ENCODE measurements at places on chromosomes 7 and 10.

GRCh38 chr7:78326189-78326588, 527.6 kb downstream of the PHTF2 start:
- no peak for DNase-seq

GRCh38 chr7:126790763-126791162, 462.0 kb downstream of the GRM8 start:
- DNase-seq = no peak

DNA sequence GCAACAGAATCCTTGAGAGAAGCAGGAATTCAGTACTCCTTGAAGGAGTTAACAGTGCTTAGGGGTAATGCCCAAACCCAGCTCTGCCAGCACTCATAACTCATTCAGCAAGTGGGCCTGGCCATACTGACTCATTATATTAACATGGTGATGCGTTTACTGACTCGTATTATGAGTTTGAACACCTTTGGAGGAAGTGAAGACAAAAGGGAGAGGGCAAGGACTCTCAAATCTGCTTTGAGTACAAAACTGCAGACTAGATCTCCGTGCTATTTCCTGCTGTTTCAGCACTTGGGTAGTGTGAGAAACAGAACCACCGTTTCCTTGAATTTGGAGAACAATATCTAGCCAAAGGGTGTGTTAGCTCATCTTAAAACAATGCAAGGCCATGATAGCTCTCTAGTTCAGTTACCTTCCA, 30.8 kb downstream of the SLC16A9 start:
- DNase-seq = no peak

DNA sequence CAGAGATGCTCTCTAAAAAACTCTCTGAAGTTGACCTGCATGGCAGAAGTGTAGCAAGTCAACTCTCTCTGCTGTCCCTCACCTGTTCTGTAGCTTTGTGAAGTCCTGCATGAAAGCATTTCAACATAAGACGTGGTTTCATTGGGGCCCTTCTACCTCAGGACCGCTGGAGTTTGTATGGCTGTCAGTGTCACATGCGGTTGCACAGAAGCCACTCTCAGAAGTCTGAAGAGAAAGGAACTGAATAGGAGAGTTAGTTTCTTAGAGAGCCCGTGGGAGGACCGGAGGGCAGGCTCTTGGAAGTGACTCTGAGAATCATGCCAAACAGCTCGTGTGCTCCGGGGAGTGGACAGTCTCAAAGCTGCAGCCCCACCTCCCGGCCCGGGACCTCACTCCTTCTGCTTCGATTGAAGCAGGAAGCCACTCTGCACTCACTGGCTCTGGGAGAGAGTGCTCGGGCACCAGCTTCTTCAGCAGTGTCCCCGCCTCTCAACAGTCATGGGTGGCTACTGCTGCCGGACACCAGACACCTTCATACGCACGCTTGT, 486.7 kb downstream of the SDK1 start:
- DNase-seq = no peak

DNA sequence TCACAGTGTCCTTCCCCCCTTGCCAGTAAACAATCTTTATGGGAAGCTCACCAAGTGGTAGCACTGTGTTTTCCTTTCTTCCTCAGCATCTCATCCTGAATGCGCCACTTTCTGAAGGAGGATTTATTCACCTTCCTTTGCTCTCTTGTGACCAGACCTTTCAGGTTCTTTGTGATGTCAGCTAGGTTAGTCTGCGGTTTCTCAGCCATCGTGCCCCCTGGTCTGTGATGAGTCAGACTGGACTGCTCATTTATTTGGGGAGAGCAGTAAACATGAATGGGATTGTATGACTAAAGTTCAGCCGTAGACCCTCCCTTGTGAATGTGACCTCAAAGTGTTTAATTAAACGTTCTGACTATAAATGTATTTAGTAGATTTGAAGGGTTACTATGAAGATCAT, 235.1 kb upstream of the CELF2 start:
- DNase-seq = no peak

GRCh38 chr10:24720096-24720495, 3.6 kb downstream of the ARHGAP21 start:
- DNase-seq = no peak

- no peak for DNase-seq
These were observed 71.4 kb downstream of the SEC61G start for GRCh38 chr7:54687462-54688212.

GRCh38 chr7:20862554-20862953, 75.9 kb upstream of the SP8 start:
- DNase-seq = no peak

- no peak for DNase-seq
These were observed 103.2 kb upstream of the PPIF start for GRCh38 chr10:79244068-79244442.

- no peak for DNase-seq
These were observed 24.8 kb downstream of the CCSER2 start for GRCh38 chr10:84353052-84353803.

GRCh38 chr7:70353330-70353945, 755.2 kb downstream of the AUTS2 start:
- DNase-seq = no peak

DNA sequence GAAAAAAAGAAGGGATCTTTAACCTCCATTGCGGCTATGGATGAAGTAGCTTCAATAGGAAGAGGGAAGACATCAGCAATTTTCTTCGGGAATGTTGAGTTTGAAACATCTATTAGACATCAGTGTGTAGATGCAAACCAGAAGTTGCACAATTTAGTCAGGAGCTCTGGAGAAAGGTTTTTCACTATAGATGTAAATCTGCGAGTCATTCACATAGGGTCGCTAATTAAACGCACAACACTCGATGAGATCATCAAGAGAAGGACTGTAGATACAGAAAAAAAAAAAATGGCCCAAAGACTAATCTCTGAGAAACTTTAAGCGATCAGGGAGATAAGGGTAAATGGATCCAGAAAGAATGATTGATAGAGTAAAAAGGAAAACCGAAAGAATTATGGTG, 61.7 kb upstream of the TES start:
- no peak for DNase-seq

DNA sequence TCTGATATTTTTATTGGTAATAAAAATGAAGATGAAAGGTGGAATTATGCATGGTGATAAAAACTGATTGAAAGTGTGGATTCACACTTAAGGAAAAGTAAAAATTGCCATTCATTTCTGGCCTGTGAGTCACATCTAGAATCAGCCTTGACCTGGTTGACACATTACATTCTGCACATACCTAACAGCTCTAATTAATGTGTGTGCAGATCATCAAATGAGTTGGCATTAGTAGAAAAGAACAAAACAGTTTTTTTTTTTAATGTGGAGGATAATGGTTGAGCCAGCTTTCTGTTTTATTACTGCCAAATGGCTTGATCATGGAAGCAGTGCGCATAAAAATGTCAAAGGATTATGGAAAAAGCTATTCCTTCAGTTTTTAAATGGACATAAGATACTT, 142.6 kb upstream of the TMEM196 start:
- DNase-seq = no peak

DNA sequence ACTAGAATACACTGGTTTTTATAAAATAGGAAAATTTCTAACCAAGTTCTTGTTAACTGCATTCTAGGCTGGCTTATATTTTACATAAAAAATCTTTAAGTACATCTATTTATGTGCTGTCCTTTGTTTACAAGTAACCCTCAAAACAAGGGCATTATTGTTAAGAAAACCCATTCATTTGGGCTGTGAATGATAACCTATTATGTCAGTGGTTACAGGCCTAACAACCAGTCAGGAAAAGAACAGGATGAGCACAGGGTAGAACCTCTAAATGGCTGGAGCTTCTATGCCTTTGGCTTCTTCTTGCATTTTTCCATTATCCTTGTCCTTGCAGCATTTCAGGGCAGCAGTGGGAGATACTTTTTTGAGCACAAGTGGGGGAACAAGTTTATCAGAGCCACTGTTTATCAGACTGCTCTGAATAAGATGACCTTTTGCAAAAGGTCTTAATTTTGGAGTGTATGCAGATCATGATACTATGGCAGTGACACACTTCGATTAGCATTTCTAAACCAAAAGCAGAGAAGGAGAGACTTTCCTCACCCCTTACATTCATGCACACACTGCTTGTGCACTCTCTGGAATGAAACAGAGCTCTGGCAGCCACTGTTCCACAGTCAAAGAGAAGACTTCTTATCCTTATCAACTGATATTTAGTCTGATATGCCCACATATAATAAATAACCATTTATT, 10.9 kb downstream of the GPR37 start:
- DNase-seq = no peak

GRCh38 chr10:87552248-87552929, 47.7 kb downstream of the MINPP1 start:
- DNase-seq = no peak

GRCh38 chr10:10584161-10584560, 433.5 kb upstream of the CELF2 start:
- no peak for DNase-seq

DNA sequence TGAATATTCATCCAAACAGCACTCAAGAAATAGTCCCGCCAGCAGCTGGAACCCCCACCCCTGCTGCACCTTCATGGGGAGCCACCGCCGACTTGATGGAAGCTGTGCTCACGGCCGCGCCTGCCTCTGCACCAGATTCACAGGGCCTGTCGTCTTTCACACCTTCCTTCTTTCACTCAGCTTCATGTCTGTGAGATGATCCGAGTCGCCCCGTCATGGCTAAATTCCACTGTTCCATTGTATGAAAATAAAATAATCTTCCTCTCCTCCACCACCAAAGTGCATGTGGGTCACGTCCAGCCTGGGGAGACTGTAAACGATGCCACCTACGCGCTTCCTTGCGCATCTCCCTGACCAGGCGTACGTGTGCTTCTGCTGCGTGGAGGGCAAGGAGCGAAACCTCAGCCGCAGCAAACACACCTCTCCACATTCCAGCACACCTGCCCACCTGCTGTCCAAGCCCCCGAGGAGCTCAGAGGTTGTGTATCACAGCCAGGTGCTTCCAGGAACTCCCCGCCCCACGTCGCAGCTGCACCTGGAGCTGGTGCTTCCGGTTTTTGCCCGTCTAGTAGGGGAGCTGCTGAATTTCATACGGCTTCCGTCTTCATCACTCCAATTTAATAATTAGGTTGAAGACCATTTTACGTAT, 137.0 kb downstream of the PTPRN2 start:
- DNase-seq = no peak

DNA sequence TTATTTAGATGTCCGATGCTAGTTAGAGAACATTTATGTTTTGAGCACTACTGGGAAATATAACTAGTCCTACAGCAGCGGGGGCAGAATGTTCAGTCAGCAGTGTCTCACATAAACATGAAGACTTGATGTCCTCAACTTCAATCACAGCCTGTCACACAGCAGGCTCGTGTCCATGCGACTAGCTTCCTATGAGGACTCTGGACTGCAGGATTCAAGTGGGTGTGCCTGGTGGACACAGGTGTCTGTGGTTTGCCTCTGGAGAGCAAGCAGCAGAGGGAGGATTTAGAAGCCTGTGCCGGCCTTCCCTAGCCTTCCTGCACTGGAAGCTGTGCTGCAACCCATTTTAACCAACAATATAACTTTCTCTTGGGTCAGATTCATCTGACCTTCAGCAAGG, 30.0 kb upstream of the LANCL2 start:
- DNase-seq = no peak

- no peak for DNase-seq
These were observed 9.2 kb upstream of the ADCY1 start for GRCh38 chr7:45564886-45565455.

DNA sequence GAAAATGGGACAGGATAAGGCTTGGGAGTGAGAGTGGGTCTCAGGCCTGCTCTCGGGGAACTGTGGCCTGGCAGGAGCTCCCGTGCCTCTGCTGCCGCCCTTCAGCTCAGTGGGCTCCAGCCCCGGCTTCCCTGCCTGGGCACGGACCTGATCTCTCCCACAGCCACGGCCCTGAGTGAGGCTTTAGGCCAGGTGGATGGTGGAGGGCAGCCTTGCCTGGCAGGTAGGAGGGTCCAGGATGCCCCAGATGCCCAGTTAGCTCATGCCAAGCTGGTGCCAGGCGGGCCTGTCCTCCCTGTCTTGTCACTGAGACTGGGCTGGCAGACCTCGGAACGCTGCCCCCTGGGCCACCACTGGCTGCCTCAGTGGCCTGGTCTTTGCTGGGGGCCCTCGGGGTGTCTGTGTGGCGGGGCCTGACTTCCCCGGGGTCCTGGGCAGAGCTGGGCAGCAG, 116.6 kb downstream of the INPP5A start:
- DNase-seq = no peak

- DNase-seq = no peak
These were observed 38.9 kb downstream of the JAKMIP3 start for GRCh38 chr10:132104471-132105301.

GRCh38 chr10:132117146-132117545, 51.4 kb downstream of the JAKMIP3 start:
- no peak for DNase-seq

GRCh38 chr7:42746214-42746613, 165.7 kb downstream of the C7orf25 start:
- DNase-seq = no peak

DNA sequence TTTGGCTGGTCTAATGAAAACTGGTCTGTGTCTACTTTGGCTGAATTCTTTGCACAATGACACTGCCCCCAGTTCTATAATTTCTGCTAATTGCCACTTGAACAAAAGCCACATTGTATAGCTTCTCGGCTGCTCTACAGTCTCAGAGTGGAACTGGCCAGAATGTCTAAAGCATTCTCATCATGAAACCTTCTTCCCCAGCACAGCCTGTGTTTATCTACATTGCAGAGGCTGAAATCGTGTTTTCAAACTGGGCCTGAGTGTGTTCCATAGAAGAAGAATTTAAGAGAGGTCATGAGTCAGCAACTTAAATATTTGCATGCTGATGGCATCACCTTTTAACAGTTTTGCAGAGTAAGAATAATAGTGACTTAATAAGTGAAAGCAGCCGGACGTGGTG, 177.2 kb downstream of the BUB3 start:
- no peak for DNase-seq

DNA sequence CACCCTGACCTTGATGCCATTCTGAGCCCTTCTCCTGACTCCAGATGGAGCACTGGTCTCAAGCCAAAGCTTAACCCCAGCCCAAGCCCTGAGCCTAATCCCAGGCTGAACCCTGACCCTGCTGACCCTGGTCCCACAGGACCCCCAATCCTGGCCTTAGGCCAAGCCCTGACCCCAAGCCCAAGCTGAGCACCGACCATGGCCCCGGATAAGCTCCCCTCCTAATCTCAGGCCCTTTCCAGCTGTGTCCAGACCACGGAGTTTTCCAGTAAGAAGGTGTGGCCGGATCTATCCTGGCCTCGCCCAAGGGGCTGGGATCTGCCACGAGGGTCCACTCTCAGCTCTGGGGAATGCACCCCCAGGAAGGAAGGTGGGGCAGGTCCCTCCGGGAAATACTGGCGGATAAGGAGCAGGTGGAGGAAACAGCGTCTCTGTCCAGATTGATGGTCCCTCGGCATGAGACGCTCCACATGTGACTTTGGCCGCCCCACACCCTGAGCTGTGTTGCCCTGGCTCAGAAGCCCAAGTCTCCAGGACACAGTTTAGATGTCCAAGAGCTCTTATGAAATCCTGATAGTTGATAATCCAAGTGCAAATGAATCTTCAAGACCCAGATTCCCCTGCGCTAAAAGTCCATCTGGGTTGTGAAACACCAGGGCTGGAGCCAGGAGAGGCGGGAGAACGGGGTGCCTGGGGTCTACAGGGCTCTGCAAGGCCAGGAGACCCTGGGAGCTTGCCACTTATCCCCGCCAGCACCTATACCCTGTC, 10.4 kb downstream of the ELN start:
- DNase-seq = no peak

Data from NCI-H1092 (cell line).